Choroid plexus epithelial cell (primary cell): ENCODE measurements at places on chromosomes 11 and 22.

- DNase-seq, result no peak
Observed at GRCh38 chr11:9142732-9143131, 51.3 kb upstream of the SCUBE2 start.

DNA sequence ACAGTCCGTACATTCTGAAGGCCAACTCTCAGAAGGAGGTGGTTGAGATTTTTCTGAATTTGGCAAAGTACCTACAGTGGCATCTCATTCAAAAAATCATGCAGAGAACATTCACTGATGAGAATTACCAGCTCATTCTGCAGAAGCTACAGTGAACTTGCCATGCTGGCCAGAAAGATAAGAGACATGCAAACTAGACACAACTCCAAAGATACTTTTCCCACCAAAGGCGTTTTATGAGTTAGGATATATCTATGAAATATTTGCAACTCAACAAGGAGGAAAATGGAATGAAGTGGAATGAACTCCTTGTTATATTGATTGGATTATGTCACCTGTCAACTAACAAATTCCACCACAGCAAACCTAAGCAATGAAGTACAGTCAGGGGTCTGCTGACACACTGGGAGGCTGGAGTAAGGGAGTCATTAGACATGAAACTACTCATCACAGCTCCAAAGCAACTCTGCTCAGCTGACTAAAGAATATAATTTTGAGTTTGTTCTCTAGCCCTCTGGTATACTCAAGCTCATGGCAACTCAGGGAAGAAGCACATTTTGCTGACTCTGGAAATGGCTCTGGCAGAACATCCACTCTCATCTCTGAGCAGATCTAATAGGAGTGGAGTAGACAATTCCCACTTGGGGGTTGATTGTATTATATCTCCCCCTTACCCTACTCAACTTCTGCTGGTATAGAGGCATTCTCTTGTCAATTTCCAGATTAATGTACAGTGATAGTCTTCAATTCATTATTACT is 22.9 kb downstream of the MAML2 start:
- no peak for DNase-seq

- DNase-seq, result no peak
Observed at GRCh38 chr11:18536209-18536608, 9.5 kb upstream of the TSG101 start.

GRCh38 chr11:118885319-118885718 is 1.6 kb downstream of the CXCR5 start:
- DNase-seq, result no peak

- no peak for DNase-seq
Observed at GRCh38 chr11:91955206-91955605, 269.4 kb upstream of the FAT3 start.

GRCh38 chr11:11413776-11414175 is 60.7 kb upstream of the CSNK2A3 start:
- no peak for DNase-seq

DNA sequence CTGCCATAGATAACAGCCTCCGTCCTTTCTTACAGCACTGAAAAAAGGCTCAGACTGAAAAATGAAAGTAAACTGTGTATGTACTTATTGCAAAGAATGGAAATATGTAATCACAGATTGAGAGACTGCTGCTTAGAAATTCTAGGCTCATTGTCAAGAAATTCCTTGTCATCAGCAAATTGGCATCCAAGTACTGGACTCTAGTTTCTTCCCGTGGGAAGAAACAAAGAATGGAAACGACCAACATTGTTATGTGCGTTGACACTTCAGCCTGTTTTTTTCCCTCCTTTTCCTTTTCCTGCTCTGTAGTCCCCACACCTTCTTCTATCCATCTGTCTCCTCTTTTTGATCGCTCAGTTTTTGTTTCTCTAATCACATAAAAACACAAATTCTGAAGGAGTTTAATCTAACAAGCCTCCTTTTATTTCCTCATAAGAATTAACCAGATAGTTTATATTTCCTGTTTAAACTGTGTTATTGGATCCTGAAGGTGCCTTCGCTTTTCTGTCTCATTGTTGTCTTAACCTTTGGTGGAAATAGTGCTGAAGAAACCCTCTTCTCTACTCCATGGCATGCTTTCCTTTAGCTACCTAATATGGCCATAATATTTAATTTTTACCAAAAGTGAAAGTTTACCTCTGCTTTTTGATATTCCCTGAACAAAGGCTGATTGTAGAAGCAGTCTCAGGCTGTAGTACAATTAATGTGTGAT is 20.0 kb upstream of the CASP12 start:
- peak; percentile 86 for DNase-seq

- no peak for DNase-seq
Observed at GRCh38 chr22:48943567-48944432, 883.9 kb downstream of the BRD1 start.

DNA sequence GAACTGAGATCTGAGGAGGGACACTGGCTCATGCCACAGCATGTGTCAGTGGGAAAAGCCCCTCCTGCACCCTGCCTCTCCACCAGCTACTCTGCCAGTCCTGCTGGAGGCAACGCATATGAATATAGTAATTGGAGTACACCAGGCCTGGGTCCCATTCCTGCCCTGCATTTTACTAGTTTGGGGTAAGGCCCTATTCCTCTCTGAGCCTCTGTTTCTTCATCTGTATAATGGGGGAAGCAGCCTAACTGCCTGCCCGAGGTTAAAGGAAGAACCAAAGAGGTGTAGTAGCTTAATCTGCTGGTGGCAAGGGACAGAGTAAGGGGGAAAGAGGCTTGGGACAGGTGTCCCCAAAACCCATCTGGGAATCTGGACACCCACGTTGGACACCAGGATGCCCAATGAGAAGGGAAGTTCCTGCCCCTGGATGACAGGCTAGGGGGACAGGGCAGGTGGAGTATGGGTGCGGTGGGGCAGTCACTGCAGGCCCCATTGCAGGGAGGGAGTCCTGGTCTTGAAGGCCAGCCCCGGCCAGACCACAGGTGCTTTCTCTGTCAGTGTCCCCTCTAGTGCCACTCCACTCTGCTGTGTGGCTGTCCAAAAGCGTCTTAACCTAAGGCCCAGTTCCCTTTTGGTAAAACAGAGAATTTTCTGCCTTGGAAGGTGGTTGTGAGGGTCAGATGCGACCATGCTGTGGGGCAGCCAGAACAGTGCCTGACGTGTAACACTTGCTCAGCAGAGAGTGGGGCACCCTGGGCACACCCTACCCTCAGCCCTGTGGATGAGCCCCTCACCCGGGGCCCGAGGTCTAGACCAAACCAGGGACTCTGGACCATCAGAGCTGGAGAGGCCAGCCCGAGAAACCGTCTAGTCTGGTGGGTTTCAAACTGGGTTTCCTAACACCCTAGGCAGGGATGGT is 11.5 kb downstream of the TSKU start:
- DNase-seq, result no peak

DNA sequence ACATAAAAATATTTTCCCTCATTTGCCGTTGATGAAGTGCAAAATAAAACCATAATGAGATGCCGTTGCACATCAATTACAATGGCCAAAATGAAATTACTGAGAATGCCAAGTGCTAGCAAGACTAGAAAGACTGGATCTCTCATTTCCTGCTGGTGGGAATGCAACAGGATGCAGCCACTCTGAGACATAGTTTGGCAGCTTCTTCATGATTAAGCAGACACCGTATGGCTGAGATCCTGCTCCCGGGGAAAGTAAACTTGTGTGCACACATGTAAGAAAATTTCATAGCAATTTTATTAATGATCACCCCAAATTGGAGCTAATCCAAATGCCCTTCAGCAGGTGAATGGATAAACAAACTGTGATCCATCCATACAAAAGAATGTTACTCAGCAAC is 1013.2 kb downstream of the TBC1D22A start:
- no peak for DNase-seq

- no peak for DNase-seq
Observed at GRCh38 chr11:21948876-21949275, 244.0 kb upstream of the ANO5 start.

DNA sequence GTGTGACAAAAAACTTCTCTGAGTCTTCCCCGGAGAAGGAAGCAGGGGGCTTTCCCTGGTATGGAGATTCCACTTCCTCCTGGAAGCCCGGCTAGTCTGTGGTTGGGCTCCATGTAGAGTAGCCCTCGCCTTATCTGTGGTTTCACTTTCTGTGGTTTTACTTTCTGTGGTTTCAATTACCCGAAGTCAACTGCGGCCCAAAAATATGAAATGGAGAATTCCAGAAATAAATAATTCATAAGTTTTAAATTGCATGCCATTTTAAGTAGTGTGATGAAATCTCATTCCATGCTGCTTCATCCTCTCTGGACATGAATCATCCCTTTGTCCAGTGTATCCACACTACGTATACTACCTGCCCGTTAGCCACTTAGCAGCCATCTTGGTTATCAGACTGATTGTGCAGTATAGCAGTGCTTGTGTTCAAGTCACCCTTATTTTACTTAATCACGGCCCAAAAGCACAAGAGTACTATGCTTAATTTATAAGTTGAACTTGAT is 275.0 kb upstream of the SESN3 start:
- DNase-seq, result peak; percentile 85
